ENCODE measurements at places on chromosomes 2 and 18. TPM values are rescaled to one million over a fixed set of nuclear protein-coding genes. Genes with fewer than 3 reads are reported as not detected.

DNA sequence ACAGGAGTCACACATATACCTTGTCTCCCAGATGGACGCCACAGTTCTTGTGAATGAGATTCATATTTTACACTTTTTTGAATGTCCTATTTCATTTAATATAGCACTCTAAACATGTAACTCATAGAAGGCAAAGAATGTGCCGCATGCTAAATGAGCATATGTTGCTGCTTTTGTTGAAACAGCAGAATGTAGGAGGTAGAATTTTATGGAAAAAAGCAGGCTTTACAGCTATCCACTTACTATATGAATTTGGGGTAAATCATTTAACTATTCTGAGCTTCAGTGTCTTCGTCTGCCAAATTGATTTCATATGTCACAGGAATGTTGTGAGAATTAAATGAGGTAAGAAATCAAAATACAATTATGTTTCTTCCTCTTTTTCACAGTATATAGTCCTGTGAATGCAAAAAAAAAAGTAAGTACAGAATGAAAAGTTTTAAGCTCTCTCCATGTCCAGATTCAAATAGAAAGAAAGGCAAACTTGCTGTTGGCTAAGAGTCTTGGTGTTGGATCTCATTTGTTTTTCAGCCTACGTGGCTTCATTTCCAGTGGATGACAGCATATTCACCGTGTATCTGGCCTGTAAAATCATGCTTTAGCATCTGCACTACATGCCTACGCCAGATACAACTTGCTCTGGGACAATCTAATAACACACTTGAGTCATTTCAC is 154.7 kb upstream of the CNTNAP5 start:
- no peak for DNase-seq

DNA sequence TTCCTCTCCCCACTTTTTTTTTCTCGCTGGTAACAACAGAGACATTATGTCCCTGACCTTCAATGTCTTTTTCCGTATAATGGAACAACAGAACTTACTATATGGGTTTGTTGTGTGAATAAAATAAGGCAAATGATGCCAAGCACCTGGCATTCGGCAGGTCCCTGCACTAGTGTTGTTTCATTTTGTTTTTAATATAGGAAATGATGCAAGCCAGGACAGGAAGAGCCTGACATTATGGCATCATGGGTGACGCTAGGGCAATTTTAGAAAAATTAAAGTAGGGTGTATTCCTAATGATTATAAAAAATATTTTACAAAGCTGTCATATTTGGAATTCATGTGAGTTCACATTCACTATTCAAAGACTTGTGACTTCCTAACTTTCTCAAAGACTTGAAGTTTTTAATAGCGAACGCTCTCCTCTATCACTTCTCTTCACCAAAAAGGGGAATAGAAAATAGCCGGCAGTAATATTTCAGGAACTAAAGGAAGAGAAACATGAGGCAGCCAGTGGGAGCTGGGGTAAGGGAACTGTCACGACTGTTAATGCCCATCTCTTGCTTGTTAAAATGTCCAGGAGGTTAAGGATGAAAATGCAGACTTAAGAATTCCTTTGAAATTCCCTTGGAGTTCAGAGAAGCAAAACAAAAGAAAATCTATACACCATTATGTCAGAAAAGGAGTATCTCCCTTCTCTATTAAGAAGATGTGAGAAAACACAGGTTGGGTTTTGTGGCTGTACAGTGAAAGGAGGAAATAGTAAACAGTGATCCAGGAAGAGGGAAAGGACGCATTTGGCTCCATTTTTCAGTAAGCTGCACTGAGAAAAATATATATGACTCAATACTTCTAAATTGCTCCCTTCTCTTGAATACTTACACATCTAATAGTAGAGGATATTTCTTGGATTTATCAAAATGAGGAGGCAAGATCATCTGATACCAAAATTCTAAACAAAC is 60.2 kb downstream of the DPP4 start:
- DNase-seq, result no peak

DNA sequence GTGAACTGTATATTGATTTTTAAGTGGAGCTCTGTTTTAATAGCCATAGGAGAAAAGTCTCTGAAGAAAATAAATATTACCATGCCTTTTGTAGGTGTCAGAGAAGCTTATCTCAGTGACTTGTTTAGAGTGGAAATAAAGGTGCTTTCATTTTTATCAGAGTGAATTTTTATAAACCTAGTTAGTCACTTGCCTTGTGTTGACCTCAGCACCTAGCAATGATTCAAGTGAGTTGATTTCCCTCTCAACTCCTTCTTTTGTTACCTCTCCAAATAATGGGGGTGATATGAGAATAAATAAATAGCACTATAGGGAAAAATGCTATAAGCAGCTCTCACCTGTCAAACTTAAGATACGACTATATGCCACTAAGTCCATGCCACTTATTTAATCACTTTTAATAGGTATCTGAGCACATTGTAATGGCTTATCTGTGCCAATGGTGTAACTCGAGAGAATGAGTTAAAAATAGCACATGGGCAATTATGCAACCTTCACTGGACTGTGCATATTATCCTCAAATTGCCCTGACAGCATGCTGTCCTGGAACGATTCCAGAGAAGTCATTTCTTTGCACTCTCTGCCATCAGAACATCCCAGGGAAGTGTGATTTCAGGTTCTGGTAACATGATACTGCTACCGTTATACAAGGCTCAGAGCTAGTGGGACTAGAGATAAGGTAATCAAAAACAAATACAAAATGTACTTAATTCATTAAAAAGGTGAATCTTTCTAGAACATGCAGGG is 290.8 kb downstream of the CCDC85A start:
- no peak for DNase-seq

DNA sequence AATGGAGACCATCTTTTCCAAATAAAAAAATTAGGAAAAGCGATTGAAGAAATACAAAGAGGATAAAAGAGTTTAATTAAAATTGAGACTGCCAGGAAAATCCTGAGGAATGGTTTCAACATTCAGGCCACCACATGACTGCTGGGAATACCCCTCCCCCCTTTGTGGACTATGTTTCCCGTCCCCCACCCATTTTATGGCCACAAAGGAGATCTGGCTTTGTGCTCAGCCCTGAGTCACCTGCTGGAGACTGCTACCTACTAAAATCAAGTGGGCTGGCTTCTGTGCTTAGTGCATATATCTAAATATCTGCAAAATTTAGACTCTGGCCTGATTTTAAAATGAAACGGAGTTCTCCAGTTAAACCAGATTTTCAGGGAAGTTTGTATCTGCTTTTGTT is 10.1 kb downstream of the RND3 start:
- DNase-seq, result no peak

DNA sequence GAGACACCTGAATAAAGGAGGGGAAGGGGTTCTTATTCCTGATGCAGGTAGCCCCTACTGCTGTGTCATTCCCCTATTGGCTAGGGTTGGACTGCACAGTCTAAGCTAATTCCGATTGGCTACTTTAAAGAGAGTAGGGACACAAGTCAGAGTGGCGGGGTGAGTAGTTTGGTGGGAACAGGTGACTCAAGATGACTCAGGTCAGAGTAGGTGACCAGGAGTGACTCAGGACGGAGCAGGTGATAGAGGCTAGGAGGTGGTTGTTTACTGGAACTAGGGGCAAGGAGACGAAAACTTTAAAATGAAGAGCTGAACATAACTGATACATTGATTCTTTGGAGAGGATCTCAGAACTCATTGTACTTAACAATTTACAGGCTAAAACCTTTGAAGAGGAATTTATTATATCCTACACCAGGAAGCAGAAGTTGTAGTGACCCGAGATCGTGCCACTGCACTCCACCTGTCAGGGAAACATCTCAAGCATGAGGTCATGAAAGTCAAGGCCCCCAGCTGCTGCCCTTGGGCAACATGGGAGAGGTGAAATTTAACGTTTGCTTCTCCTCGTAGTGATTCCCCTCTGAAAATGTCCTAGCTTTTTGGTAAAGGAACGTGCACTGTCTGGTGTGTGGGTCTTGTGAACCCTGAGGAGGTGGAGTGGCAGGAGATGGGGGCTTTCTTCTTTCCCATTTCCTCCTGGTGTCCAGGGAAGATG is 4.5 kb upstream of the CYP27A1 start:
- DNase-seq, result no peak

- no peak for DNase-seq
Observed at GRCh38 chr2:95386031-95386430, 16.5 kb upstream of the FAHD2A start.

DNA sequence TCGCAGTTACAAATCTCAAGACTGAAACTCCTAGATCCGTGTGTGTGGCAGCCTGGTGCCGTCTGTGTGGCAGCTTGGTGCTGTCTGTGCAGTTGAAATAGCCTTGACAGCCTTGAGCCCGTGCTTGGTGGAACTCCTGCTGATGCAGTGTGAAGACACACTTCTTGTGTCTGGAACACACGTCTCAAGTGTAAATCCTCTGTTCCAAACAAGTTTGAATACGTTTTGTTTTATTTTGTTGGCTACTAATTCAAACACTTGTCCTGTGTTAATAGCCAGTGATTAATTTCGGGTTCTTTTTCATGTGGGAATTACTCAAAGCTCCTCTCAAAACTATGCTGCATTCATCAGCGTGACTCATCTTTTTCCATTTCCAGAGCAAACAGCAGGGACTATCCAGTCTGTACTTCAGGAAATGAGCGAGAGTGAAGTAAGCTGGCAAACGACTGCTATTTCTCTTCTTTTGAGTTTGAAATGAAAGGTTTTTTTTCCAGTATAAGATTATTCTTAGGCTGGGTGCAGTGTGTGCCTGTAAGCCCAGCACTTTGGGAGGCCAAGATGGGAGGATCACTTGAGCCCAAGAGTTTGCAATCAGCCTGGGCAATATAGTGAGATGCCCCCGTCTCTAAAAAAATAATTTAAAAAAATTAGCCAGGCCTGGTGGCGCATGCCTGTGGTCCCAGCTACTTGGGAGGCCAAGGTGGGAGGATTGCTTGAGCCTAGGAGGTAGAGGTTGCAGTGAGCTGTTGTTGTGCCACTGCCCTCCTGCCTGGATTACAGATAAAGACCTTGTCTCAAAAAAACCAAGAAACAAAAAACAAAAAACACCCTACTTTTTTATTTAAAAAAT is 152.9 kb downstream of the SPP2 start:
- no peak for DNase-seq

The EFR3B gene
- 0.81 TPM for total RNA-seq

The MOGAT1 gene
- total RNA-seq, result not detected

DNA sequence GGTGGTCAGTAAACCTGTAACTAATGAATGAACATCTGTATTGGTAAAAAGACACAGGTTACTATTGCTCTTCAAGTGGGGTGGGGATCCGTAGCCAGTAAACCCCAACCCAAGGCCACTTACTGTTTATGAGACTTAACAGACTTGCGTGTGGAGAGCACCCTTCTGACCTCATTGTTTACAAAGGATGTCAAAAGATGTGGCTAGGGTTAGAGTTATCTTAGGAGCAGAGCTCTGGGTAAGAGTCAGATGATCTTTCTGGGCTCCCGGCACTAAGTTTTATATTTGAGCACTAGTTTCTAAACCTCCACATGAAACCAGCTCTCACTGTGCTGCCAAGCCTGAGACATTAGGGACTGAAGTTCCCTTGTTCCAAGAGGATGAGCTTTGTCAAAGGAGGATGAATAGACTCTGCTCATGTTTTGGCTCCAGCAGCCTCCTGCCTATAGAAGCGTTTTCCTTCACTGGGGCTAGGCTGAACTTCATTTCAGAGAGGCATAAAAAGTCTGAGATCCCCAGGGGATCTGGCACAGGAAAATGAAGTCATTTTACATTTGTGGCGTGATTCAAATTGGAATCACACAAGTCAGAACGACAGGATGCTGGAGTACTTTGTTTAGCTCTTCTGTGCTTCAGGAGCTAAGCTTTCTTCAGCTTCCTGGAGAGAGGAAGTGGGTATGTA is 403.1 kb upstream of the TRIB2 start:
- no peak for DNase-seq

DNA sequence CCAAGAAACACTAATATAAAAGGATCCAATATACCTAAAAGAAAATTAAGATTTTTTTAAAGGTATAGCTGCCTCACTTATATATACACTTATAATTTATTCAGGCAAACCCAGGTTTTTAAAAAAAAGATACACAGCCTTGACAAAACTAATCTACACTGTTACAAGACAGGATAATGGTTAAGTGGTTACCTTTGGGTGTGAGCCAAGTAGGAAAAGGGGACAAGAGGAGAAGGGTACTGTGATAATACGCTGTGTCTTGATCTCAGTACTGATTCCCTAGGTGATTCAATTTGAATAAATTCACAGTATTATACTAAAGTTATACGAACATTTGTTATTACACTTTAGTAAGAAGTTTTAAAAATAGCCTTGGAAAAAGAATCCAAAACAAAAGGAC is 30.6 kb downstream of the KLHL41 start:
- no peak for DNase-seq
